ENCODE measurements at places on chromosomes 2 and 18.

GRCh38 chr2:73020657-73021370 lies 50.7 kb downstream of the SFXN5 start:
- DNase-seq, result no peak

DNA sequence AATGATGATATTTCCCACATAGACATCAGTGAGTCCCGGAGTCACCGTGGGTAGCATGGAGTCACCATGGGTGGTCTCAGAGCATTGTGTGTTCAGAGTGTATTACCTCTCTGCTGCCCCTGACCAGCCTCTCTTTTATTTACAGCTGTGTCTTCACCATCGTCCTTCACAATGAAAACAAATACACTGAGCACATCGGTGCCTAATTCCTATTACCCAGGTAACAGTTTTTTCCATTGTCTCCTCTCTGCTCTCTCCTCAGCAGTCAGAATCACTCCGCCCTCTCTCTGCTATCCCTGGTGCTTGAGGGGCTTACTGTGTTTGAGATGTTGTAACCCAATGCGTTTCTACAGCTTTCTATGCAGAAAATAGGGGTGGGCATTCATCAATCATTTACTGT lies 361.5 kb upstream of the RAB12 start:
- DNase-seq, result no peak

DNA sequence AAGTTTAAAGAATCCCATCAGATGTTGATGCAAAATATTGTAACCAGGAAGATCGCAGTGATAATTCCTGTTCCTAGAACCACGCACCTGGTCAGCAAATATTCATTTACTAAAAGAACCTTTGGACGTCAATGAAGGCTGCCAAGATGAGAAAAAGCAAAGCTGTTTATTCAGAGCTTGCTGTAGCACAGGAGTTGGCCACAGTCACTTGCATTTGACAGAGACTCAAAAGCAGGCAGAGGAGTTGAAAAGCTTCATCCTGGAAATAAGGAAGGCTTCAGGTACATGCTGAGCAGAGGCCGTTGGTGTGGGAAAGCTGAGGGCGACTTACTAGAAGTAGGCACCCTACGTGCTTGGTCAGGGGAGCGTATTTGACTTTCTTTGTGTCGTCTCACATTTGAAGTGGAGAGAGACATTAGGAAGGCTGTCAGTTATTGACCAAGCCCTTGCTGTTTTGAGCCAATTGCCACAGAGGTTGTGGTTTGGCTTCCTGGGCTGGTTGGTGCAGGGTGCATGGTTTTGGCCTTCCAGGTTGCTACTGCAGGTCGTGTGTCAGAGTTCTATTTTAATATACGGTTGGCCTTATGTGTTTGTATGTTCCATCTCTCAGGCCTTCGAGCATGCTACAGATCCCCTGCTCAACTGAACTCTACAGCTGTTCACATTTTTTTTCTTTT lies 289.6 kb downstream of the METTL4 start:
- DNase-seq, result no peak

DNA sequence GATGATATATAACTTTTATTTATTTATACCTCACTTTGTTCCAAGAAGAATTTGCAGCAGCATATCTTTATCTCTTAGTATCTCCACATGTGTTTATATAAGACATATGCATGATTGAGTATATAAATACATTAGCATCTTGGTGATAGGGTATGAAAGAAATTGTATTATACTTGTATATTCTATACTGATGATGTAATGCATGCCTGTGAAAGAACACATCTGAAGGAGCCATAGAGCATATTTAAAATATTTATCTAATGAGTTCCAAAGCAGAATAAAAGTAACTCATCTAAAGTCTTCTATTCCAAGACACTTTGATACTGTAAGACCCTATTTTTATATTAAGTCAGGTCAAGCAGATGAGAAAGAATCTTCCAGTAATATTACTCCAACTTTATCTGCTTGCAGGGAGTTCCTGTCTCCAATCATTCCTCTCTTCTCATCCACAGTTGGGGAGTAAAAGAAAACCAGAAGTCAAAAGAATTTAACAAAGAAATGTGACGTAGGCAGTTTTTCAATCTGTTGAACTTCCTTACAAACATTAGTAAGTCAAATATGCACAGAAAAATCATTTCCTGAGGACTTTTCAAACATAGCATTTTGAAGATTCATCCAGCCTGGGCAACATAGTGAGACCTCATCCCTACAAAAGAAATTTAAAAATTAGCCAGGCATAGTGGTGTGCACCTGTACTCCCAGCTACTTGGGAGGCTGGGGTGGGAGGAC lies 76.7 kb downstream of the DTNB start:
- no peak for DNase-seq

DNA sequence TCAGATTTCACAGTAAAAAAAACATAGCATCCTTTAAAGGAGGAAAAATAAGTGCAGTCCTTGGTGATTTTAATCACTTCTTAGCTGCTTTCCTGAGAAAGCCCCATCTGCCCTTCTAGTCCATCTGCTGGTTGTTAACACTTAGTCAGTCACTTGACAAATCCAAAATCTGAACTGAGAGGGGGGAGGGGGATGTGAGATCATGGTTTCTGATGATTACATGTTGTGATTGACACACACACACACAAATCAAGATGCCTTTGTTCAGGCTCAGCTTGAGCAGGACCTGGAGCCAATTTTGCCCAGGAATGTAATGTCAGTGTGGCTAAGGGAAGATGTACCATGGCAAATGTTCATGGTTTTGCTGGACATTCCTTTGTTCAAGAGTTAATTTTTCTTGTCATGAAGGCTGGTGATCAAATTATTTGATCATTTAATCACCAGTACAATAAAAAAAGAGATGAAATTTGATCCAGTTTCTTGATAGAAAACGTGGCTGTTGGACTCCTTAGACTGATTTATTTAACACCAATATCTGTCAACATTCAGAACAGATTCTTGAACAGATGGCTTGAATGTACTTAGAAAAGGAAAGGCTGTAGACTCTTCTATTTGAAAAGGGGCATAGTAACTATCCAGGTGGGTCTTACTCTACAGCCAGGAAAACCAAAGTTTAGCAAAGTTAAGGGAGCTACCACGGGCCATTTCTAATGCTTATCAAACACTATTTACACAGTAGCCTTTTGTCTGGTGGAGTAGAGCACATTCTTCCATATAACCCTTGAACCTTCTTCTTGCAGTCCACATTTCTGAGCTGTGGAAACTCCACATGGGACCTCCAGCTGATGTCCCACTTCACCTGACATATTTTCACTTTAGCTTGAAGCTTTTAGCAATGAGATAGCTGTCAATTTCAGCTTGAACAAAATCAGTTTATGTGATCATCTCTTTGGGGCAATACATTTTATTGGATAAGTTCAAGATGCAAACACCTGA lies 408.7 kb downstream of the PIK3C3 start:
- DNase-seq, result no peak
